ENCODE measurements at places on chromosomes 4 and X.

DNA sequence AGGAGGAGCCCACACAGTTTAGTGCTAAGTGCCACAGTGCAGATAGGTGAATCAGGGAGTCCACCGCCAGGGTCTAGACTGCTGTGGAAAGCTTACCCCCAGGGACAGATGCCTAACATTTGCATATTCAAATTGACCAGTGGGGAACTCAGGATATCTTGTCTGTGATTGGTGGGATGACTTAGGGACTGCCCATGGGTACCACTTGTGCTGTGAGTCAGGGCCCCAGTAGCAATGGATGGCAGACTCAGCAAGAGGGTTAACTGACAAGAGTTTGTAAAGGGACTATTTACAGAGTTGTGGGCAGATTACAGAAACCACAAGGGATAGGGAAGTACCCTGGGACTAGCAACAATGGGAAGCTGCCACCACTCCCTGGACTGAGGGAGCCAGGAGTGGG is 282.1 kb downstream of the BCOR start:
- DNase-seq = no peak

DNA sequence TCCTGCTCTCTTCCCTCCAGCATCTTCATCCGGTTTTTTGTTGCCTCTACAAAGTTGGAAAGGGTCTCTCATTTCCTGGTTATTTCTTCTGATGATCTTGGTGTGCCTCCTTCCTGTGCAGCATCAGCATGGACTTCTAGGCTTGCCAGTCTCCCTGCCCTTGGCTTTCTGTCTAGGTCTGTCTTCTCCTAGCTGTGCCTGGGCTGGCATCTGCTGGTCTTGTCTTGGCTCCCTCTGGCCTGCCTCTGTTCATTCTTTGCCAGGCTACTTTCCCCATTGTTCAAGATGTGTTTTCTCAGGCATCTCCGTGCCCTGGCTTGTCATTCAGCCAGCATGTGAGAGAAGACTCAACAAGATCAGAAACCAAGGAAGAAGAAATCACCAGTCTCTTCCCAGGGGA is 9.7 kb downstream of the ZNF275 start:
- DNase-seq = no peak

GRCh38 chrX:37380924-37381323 is 31.8 kb downstream of the PRRG1 start:
- DNase-seq = no peak

- no peak for DNase-seq
These were observed 411.4 kb downstream of the IL1RAPL1 start for GRCh38 chrX:28998609-28999135.

GRCh38 chrX:39492497-39493162 is 605.1 kb downstream of the BCOR start:
- DNase-seq = no peak

- no peak for DNase-seq
These were observed 122.1 kb downstream of the MANBA start for GRCh38 chr4:102638621-102639020.

GRCh38 chrX:154094833-154095232 is 2.7 kb downstream of the MECP2 start:
- DNase-seq = no peak

DNA sequence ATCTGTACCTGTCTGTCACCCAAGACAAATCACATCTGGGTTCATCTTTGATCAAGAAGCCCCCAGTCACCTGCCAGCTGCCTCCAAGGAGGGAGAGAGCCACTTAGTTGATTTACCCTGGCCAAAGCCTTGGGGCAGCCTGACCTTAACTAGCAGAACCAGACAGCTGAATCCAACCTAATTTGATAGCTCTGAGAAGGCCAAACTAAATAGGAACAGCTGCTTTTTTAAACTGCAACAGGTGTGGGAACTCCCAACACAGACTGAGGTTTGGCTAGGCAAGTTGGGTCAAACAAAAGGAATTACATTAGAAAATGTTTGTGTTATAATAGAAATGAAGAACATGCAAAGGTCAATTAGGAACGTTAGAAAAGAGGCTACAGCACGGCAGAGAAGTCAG is 375.7 kb downstream of the NLGN4X start:
- DNase-seq = no peak

DNA sequence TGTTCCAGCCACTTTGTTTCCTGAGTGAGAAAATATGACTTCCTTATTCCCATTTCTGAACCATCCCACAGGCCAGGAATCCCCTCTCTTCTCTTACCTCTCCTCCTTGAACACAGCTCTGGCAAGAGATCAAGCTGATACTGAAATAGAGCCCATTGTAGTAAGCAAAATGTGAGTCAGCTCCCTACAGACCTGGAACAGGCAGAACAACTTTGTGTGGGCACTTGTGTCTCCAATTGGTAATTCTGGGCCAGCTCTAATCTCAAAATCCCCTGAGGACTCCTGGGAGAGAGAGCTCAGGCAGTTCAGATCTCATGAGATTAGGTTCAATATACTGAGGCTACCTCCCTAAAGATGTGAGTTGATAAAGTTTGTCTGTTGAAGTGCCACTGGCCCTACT is 213.5 kb downstream of the GUCY2F start:
- no peak for DNase-seq

DNA sequence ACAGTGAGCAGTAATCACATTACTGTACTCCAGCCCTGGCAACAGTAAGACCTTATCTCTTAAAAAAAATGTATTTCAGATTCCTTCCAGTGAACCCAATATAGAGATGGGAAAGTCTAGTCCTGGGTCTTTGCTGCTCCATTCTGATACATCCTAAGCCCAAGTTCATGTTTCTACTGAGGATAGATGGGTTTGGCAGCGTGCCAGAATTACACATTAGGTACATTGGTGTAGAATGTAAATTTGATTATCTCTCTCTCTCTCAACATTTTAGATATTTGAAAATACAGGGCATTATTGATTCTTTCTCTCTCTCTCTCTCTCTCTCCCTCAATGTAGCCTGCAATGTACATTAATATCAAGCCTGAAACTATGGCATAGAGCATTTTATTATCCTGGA is 43.5 kb upstream of the ZNF330 start:
- no peak for DNase-seq

DNA sequence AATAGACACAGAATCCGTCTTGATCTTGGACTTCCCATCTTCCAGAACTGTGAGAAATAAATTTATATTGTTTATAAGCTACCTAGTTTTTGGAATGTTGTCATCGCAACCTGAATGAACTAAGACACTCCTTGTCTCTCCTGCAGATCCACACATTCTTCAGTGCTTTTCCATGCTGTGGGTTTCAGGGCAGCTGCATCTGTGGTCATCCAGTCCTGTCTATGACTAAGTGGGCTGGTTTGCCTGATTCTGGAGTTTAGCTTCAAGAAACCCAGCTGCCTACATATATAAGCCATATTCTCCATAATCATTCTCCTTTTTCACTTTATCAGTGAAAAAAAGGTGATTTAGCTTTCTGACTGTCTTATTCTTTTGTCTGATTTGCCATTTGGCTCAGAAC is 170.3 kb upstream of the KIT start:
- no peak for DNase-seq

DNA sequence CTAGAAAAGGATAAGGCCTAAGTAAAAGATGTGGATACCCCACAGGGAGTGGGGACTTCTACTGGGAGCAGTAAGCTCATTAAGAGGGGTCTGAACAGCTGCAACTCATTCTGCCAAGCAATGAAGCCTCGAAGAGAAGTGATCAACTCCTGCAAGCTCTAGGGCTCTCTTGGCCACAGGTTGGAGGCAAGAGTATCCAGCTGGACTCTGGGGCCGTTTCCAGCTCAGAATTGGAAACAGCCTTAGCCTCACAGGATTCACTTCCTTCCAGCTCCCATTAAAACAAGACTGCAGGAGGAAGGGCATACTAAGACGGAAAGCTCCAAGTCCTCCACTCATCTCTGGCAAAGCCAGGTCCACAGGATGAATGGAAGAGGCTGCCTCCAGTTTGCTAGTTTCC is 126.3 kb downstream of the ATG4A start:
- DNase-seq = no peak

DNA sequence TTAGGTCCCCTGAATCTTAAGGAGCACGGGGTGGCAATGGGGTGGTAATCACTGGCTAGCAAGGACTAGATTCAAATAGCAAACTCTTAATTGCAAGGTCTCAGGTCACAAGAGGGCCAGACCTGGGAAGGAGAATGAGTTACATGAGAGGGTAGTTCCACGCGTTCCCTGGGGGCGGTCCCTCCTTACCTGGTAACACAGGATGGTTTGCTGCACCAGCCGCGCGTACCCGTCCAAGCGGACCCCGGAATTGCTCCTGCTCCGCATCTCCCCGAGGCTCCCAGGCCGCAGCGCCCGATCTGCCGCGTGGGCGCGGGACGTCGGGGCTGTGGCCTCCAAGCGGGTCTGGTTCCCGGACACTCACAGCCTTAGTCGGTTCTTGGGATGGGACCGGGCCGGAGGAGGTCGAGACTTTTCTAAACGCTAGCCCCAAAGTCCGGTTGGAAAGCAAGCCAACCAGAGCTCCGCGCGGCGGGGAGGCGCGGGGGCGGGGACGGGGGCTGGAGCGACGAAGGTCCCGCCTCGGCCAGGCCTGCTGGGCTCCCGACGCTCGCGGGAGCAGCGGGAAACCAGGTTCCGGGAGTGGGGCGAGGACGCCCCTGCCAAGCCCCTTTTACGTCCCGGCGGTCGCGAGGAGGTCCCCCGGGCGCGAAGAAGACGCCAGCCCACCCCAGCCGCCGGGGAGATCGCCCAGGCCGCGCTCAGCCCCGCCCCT is at the start of gene PHKA2:
TSS of gene PHKA2 (minus strand) at position 449 of the 715 bp plus-strand sequence. CDS start at position 267, 182 bp downstream.
- DNase-seq = no peak

DNA sequence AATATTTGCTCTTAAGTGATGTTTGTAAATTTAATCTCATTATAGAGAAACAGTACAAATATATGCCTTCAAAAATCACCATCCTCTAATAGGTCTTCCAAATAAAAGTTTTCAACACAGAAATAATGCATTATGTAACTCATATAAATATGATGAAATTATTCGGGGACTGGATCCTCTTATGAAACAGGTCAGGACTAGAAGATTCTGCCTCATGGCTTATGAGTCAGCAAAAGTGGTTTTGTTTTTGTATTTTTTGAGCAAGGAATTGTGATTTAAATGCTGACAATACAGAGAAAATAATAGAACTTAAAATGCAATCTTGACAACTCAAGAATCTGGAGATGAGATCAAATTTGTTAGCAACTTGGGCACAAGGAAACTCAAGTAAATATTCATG is 179.7 kb upstream of the NDP start:
- DNase-seq = no peak

DNA sequence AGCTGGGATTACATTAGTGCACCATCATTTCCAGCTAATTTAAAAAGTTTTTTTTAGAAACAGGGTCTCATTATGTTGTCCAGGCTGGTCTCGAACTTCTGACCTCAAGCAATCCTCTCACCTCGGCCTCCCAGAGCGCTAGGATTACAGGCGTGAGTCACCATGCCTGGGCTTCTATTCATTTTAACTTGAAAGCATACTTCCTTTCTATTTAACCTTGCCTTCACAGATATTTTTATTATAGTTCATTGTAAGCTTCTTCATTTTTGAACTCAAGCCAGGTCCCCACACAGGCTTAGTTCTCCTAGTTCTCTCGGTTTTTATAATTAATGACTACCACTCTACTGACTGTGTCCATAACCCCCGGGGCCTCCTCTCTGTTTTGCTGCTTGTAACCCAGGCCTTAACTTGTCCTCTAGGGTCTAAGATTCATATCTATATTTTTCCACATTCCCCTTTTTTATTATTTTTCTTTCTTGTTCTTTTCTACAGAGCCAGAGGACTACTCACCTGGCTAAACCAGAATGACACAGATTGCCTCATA is 50.7 kb downstream of the SNX12 start:
- no peak for DNase-seq

- DNase-seq = no peak
These were observed 59.3 kb downstream of the ZNF674 start for GRCh38 chrX:46485897-46486296.

GRCh38 chr4:54107951-54108748 is 8.2 kb downstream of the GSX2 start:
- DNase-seq = no peak

- no peak for DNase-seq
These were observed 256.8 kb upstream of the STS start for GRCh38 chrX:6890544-6891261.

DNA sequence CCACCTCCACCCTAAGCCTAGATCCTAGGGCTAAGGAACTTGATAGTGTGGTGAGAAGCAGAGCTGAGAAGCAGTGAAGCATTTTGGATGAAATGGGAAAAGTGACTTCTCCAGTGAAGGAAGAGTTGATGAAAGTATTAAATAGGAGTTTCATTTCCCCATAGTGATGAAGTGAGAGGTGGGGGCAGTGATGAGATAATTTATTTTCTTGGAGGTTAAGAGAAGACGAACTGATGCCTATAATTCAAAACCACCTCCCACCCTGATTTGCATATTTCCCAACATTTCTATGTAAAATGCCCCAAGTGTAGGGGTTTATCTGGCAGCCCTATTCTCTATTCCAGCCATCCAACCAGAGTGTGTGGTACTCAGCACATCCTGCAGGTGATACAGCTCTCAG is 6.3 kb downstream of the LONRF3 start:
- no peak for DNase-seq

DNA sequence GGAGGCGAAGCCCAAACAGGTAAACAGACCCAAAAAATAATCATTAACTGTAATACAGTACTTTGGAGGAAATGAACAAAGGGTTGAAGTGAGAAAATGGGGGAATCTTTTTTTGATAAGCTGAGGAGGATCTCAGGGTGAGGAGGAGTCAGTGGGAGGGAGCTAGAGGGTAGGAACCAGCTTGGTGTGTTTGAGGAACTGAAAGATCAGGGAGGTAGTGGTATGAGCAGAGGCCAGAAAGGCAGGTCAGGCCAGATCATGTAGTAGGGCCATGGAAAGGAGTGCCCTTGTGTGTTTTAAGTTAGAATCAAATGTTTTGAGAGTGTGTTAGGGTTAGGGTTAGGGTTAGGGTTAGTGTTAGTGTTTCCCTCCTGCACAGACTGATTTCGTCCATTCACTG is 48.8 kb downstream of the PPP2R2C start:
- DNase-seq = no peak

DNA sequence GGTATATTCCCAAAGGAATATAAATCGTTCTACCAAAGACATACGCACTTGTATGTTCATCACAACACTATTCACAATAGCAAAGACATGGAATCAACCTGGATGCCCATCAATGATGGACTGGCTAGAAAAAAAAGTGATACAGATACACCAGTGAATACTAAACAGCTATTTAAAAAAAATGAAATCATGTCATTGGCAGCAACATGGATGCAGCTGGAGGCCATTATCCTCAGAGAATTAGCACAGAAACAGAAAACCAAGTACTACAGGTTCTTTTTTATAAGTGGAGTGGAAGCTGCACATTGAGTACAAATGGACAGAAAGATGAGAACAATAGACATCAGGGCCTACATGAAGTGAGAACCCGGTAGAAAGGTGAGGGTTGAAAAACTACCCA is 81.4 kb downstream of the ANTXR2 start:
- DNase-seq = no peak

DNA sequence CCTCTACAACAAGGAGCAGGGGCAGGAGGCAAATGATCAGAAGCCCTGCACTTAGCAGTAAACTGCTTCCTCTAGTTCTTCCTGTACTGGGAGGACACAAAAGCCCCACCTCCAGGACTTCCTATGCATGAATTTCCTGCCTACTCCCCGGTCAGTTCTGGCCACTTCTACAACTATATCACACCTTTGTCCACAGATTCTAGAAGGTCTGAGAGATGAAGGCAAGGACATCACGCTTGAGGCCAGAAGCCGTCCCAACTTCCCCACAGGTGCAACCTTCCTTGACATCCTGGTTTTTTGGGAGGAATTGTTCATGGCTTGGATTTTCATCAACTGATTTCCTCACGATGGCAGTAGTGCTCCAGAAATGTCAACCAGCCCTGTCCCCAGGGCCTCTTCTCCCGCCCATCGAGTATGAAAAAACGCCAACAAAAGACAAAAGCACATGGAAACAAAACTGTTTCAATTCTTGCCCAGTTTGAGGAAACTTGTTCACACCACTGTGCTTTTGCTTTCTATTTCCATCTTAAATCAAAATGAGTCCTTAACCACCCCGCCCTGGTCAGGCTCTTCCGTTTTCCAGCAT is 206.5 kb upstream of the STK26 start:
- peak; percentile 55 for DNase-seq
